ENCODE measurements at places on chromosomes 11 and 22.

DNA sequence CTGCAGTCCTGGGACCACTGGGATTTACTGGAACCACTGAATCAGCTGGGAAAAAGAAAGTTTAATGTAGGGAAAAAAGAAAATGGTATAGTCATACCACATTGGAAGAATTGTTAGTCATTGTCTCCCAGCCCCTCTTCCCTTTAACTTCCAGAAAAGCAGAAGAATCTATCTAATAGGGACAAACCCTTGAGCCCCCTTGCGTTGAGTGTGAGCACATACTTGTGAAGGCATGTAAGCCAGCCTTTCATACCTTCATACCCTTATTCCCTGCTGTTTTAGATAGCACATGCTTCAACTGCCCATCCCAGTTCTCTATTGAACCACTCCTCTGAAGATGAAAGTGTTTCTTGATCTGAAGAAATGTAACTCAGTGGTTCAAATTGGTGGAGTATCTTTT, 6.6 kb downstream of the TREH start:
- no peak for DNase-seq

DNA sequence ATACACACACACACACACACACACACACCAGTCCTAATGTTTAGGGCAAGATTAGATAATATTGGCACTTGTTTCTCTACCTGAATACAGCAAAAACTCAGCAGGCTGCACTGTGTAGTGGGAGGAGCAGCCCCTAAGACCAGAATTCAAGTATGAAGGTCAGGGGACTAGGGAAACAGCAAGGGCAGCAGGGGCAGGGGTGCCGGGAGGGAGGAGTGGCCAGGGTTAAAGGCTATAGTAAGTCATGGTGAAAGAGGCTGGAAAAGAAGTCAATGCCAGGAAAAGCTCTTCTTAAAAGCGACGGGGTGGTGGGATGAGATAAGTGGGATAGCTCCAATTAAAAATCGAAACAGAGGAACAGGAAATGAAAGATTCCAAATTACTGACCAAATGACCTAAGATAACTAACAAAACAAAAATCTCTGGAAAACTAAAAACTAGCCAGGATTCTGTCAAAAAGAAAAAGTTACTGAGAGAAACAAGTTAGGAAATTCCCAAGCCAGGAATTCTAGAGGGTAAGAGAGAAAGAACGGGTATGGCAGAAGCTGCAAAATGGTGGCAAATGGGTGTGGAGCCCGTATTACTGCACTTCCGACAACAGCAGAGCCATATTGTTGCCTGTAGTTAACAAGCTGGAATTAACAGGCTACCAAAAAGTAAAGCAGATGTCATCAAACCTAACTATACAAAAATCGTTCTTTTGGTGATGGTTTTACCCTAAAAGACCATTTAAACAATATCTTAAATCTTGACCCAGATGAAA, 1.3 kb downstream of the ASCL3 start:
- no peak for DNase-seq

DNA sequence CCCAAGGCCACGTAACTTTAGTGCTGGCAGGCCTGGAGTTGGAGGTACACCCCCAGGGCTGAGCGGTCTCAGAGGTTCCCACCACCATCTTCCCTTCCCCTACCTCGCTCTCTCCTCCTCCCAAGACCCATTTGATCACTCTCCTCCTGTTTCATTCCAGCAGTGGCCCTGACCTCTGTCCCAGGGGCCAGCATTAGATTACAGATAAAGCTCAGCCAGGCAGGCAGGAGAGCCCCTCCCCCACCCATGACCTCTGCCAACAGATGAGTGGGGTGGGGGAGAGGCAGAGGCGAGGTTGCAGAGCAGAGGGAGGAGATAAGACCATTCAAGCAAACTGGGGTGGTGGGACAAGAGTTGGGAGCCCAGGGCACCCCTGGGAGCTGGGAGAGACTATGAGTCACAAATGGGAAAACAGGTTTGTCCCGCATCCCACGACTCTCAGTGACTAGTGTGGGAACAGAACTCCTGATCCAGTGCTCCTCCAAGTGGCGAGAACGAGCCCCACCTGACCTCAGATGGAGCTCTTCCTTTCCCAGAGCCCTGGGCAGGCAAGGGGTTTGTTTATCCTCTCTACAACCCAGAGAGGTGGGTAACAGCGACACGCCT, 367.9 kb downstream of the MN1 start:
- no peak for DNase-seq

GRCh38 chr11:71184421-71185210, 67.8 kb downstream of the SHANK2 start:
- DNase-seq = no peak

DNA sequence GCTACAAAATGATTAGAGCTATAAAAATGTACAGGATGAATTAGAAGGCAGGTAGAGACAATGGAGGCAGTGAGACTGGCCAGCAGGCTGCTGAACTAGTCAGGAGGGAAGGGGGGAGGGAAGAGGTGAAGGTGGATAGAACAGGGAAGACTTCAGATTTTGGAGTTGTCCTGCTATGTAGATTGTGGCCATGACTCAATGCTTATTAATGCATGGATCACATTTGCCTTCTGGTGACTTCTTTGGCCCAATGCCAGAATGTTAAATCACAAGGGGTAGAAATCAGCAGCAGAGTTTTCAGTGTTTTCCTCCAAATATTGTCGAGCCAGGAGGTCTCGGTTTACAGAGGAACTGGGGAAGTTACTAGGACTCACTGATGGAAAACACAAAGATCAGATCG, 346.6 kb downstream of the AASDHPPT start:
- DNase-seq = no peak

DNA sequence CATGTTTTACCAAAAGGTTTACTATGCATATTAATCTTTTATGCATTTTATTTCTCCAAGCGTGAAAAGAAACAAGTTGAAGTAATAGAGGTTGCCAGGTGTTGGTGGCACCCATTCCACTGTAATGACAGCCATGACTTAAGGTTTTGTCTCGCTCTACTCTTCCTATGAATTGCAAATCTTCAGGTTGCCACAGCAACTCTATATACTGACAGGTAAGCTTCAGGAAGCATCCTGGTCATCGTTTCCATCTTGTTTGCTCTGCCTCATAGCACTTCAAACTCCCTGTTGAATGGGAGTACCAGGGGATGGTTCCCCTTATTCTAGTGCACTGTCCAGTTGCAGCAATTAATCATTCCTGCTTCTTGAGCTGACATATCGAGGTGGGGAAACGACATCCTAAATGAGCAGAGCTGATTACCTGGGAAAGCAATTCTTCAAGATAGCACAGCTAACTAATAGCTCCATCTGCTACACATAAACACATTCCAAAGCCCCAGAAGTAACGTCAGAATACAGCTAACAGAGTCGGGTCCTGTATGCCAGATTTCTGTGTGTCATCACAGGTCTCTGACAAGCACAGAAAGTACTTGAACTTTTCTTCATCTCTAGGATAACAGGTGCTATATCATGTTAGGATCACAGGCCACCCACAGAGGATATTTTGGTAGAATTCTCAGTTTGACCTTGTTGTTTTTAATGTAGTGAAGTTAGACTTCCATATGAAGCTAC, 80.3 kb downstream of the CADM1 start:
- DNase-seq = no peak

- DNase-seq = no peak
Measured at GRCh38 chr22:18979957-18980356, 43.9 kb upstream of the PRODH start.

DNA sequence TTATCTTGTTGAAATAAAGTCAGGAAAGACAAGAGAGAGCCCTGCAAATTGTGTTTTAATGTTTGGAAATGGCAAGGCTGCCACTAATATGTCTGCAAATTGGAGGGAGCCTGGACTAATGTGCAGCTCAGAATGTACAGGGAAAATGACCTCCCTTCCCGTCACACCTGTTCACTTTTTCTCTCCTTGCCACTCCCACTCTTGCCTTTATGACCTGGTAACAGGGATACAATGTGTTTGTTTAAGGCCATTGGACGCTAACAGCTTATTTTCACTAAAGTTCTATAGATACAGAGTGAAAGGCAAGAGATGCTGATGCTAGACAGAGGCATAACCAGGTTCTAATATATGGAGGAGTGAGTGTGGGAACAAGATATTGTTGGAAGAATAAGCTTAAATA, 203.9 kb downstream of the RAB38 start:
- DNase-seq = no peak

DNA sequence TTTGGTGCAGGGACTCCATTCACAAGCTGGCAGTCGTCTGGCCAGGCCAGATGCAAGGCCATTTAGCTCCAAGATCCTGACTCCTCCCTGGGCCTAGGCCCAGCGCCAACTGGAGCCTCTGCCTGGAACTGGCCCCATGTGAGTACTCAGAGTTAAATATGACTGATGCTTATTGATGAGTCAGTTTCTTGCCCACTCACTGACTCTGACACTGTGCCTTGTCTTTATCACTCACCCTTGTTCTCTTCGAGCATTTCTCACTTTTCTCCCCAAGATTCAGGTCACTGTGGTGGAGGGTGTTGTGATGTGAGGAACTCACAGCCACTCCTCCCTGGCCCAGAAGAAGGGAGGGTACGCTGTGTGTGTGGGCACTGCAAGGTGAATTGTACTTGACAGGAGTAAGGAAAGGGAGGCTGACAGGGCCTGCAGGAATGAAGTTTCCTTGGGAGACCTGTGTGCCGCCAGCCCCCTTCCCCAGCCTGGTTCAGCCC, 23.2 kb upstream of the ST3GAL4 start:
- no peak for DNase-seq

GRCh38 chr11:82194521-82194920, 539.1 kb downstream of the FAM181B start:
- DNase-seq = no peak

- no peak for DNase-seq
Measured at GRCh38 chr11:99376463-99376862, 355.7 kb downstream of the CNTN5 start.

DNA sequence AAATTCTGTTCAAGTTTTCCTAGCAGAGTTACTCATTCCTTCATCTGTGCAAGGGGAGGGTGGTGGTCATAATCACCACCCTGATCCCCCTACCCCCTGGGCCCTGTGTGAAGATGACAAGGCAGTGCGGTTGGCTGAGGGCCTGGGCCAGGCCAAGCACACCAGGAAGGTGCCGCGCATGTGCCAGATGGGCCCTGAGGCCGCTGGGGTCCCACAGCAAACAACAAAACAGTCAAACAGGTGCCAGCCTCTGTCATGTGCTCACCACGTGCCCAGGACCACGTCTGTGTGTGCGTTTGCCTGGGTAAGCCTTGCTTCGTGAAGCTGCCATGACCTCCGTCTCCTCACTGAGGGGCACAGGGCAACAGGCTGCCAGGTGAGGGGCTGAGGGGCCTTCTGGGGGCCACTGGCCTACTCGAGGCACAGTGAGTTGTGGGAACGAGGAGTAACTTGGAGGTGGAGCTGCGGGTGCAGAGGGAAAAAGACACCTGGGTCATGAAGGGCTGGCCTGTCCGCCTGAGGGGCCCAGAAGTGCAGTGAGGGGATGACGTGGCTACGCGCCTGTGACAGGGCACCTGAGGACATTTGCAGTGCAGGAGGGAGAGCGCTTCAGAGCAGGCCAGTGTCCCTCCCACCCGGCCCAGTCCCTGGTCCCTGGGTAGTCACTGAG, 25.8 kb downstream of the RSPH14 start:
- DNase-seq = no peak

DNA sequence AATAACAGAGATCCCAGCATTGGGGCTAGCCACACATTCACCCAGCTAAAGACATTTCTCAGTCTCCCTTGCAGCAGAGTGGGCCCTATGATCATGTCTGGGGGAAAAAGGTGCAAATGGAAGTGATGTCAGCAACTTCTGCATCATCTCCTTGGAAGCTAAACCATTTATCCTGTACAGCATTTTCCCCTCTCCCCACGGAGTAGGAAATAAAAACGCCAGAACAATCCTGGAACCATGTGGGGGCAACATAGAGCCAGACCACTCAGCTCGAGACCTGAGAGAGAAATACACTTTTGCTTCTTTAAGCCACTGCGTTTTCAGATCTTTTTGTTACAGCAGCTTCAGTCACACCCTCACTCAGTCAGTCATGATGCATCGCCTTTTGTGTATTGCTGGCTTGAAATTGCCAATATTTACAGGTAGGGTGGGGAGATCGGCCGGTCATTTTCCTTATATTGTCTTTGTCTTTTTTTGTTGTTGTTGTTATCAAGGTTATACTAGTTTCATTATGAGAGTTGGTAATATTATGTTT, 9.1 kb upstream of the RAC2 start:
- DNase-seq = no peak

- DNase-seq = no peak
Measured at GRCh38 chr22:26199665-26200064, 30.4 kb downstream of the SEZ6L start.

DNA sequence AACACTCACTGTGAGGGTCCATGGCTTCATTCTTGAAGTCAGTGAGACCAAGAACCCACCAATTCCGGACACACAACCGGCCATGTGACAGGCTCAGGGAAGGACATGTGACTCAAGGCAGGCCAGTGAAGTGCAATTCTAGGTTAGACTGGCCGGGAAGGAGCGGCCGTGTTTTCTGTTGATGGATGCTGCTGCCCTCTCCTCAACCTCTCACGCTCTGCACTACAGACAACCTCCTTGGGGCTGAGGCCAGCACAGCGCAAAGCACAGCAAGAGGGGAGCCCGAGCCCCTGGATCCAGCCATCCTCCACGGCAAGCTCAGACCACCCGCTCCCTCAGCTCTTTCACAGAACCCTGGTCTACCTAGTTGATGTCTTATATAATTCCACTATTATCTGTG, 2.8 kb downstream of the NUDT8 start:
- DNase-seq = no peak

DNA sequence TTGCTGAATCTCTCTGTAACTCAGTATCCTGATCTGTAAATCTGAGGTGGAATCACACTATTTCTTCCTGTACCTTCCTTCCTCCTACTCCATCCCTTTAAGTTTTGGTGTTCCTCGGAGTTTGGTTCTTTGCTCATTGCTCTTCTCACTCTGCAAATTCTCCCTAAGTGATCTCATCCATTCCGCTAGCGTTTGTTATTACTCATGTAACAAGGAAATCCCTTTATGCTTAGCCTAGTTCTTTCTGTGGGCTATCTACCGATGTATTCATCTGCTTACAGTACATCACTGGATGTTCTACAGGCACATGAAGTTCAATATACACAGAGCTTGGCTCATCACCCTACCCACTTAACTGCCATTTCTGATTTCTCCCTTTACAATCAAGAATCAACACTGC, 1.6 kb upstream of the CEP295 start:
- no peak for DNase-seq

Data from stimulated activated CD8-positive, alpha-beta memory T cell treated with anti-CD3 and anti-CD28 coated beads, Interleukin-15, amount 100 ng/mL, for 48 hours (primary cell).